ENCODE measurements at places on chromosomes 6 and 20.

GRCh38 chr20:61839912-61840778 lies 225.5 kb downstream of the TAF4 start:
- no peak for DNase-seq

GRCh38 chr20:51749674-51750036 lies 18.5 kb downstream of the ATP9A start:
- DNase-seq, result no peak

- no peak for DNase-seq
Measured at GRCh38 chr6:70973604-70974003, 16.7 kb upstream of the B3GAT2 start.

GRCh38 chr6:1016329-1017302 lies 295.3 kb upstream of the FOXQ1 start:
- DNase-seq, result no peak

GRCh38 chr6:131765081-131765803 lies 42.6 kb upstream of the ENPP1 start:
- no peak for DNase-seq

DNA sequence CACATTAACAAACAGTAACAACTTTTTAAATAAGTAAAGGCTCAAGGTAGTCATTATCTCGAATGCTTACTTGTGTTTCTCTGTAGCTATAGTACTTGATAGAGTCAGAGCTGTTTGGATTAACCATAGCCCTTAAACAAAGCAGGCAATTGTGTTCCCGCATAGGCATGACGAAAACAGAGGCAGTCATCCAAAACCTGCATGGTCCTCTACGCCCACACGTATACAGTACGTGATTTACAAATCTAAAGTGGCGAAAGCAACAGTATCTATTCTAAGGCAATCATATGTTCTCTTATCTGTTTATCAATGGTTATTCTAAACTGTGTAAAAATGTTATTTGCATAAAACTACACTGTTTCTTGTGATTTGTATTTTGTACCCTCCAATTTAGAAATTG lies 31.8 kb downstream of the HFE start:
- DNase-seq, result no peak

- DNase-seq, result no peak
Measured at GRCh38 chr6:34195726-34196115, 41.0 kb upstream of the HMGA1 start.

GRCh38 chr20:41258474-41258873 lies 59.1 kb downstream of the ZHX3 start:
- DNase-seq, result no peak

DNA sequence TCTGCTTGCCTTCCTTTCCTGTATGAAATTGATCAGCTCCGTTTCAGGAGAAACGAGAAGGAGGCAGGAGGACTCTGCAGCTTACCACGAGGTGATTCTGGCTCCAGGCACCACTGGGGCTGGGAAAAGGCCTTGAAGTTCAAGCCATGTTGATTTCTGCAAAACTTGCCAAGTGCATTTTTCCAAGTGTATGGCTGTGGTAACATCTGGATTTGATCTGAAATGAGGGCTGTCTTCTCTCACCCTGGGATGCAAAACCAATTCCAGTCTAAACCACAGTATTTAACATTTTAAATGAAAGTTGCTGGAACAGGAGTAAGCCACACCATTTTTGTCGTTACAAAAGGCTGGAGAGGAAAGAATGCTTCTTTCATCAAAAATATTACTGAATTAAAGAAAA lies 36.1 kb upstream of the FAM210B start:
- no peak for DNase-seq

GRCh38 chr6:160431226-160431625 lies 83.0 kb downstream of the SLC22A3 start:
- no peak for DNase-seq

Data from NCI-H1436 treated with DMSO at 0.1 percent for 48 hours (cell line).